ENCODE measurements at places on chromosomes 12 and 14.

GRCh38 chr12:125025606-125026235 is 32.3 kb downstream of the BRI3BP start:
- no peak for DNase-seq

DNA sequence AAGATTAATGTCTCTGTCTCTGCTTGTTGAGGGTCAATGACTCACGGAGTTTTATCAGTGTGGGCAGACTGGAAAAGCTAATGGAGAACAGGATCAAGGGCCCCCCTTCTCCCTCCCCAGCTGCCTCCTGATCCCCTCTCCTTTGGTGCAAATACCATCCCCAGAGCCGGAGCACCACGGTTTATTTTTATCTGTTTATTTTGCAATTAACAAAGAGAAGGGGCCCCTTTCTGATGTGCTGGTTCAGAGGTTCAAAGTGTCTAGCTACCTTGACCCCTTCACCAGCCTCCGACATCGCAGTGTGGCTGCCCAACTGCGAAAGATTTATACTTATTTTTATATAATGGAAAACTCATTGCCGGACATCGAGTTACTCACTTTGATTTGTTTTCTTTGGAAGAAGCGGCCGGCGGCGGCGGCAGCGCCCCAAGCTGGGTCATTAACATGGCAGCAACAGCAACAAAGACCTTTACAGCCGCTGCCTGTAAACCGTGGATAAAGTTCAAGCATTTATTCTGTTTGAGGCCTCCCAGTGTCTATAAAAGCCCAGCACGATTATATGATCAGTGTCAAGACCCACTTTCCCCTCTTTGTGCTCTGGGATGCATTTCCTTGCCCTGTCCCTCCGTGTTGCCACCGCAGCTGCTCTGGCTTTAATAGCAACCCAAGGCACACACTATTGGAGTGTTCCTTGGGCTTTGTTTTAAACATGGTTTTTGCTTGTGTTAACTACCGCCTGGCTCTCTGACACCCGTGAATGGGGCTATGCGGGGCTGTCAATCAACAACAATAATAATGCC is 47.4 kb upstream of the PARP11 start:
- no peak for DNase-seq

DNA sequence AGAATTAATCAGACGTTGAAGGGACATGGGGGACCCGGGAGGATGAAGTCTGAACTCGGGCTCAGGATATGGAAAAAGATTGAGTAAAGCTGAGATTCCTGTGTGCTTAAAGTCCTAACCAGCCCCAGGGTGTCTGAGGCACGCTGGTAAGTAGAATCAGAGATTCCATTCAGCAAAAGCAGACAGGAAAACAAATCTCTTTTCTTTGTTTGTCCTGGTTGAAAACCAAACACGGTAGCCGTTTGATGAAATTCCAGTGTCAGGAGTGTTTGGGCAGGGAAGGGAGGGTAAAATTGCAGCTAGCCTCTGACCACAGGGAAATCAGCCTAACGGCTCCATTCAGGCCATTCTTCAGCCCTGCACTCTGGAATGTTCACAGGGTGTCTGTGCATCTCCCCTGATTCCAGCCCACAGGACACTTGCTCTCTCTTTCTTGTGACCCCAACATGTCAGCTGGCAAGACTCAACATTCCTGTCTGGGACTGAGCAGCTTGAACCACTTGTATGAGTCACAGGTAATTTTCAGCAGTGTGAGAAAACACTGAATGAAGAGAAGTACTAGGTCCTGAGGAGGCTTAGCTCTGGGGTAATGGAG is 31.0 kb downstream of the NINJ2 start:
- DNase-seq, result no peak

DNA sequence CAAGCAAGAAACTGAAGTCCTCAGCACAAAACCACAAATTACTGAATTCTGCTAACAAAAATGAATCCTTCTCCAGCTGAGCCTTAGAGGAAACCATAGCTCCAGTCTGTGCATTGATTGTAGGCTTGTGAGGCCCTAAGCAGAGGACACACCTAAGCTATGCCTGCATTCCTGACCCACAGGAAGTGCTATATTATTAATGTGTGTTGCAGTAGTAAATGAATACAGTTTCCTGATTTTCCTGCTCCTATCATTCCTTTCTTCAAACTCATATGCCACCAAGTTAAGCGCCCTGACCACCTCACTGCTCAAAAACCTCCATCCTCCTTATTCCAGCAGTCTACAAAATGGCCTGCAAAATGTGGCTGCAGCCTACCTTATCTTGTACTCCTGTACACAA is 151.9 kb upstream of the ABCD2 start:
- DNase-seq, result no peak

GRCh38 chr14:52553002-52553670 is 500 bp downstream of the GPR137C start:
- DNase-seq, result no peak

DNA sequence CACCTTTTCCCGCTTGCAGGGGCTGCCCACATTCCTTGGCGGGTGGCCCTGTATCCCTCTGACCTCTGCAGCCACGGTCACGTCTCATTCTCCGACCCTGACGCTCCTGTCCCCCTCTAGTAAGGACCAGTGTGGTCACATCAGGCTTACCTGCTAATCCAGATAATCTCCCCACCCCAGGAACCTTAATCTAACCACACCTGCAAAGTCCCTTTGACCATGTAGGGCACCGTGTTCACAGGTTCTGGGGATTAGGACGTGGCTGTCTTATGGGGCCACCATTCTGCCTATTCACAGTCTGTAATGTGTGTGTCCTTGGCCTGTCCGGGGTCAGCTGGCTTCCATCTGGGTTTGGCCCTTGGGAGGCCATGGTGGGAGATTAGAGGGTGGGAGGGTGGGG is 368.9 kb downstream of the AACS start:
- DNase-seq, result no peak

DNA sequence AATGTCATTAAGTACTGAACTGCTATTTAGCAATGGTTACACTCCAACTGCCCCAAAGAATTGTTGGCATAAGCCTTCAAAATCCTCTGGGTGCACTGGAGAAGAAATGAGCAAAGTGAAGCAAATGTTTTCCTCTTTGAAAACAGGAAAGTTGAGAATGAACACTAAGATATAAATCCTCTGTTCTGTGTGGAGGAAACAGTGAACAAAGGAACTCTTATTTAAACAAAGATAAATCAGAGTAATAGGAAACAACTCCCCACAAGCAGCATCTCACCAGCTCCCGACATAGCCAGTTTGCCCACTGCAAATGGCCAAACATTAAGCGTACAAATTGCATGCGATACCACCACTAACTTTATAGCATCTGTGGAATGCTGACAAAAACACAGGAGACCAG is 54.0 kb downstream of the BCAT1 start:
- DNase-seq, result no peak

DNA sequence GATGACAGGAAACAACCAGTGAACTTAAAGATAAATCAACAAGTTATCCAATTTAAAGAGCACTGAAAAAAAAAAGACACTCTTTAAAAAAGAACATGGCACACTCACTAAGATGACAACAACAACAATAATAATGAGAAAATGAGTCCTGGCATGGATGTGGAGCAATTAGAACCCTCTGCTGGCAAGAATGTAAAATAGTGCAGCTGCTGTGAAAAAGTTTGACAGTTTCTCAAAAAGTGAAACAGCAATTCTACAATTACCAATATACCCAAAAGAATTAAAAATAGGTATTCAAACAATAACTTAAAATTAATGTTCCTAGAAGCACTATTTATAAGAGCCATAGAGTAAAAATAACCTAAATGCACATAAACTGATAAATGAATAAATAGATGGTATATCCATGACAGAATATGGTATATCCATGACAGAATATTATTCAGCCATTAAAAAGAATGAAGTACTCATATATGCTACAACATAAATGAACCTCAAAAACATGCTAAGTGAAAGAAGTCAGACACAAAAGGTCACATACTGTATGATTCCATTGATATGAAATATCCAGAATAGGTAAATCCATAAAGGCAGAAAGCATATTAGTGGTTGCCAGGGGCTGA is 49.1 kb upstream of the GPHB5 start:
- DNase-seq, result no peak

DNA sequence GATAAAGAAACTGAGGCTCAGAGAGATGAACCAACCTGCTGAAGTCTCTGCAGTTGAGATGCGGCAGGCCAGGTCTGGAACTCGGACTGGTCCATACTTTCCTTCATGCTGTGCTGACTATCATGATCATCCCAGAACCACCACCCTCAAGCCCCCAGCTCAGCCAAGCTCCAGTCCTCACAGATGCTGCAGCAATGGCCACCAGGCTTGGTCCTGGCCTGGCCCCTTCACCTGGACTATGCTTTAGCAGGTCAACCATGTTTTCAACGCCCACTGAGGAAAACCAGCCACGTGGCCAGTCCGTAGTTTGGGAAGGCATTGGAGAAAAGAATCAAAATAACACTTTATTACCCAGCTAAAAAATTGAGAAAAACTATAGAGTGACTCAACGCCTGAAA is 1.4 kb downstream of the GPR68 start:
- DNase-seq, result no peak

- no peak for DNase-seq
These were observed 17.2 kb downstream of the NKX2-1 start for GRCh38 chr14:36502558-36503508.

- no peak for DNase-seq
These were observed 119.5 kb downstream of the VEZT start for GRCh38 chr12:95337146-95337545.

Data from GM18507 (cell line).